ENCODE measurements at places on chromosomes 1 and 21.
A peak's percentile ranks its signal among the peaks of the same experiment; 100 is the strongest.

DNA sequence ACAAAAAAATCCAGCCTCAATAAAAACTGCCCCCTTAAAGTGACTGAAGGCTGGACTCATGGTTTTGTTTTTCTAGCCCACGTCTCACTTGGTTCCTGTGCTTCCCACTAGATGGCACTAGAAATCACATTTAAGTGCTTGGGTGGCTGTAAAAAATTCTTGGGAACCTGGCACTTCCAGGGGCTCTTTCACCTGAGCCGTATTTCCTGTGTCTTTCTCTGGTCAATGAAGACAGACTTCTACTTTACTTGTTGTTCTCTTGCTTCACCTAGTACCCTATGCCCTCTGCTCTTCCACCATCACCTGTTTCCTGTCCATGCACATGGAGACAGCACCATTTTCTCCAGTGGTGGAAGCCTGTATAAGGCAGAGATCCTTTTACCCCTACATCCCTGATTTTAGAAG, 20.0 kb downstream of the METTL13 start:
- DNase-seq: no peak

DNA sequence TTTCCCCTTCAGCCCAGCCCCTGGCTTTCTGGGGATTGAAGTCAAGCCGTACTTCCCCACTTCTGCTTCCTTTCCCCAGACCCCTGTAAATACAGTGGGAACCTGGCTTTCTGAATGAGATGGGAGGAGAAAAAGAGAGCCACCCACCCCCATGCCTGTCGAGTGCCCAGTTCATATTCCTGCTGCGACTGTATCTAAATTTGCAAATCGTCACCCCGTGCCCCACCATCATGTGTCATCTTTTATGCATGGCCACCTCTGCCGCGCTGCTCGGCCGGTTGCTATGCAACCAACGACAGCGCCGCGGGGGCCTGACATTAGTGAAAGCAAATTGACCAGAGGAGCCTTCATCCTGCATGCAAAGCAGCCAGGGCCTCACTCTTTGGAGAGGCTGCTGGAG, 143.0 kb downstream of the ELAVL4 start:
- DNase-seq: peak; percentile 15

- no peak for DNase-seq
These were observed 33.4 kb downstream of the DIPK1A start for GRCh38 chr1:92927870-92928269.

DNA sequence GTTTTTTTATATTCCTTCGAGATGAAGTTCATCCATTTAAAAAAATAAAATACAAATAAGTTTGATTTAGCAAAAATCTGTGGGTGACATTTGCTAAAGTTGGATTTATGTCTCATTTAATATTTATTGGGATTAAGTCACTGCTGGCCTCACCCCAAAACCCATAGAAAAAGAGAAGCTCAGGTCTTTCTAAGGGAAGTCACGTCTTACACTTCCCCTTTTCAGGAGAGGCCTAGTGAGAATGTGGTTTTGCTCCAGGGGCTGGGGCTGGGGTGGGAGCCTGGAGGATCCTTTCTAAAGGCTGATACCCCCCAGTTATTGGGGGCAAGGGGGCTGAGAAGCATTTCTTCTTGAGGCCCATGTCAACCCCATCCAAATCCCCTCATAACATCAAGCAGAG, 300.3 kb downstream of the DSCAM start:
- no peak for DNase-seq

GRCh38 chr1:41689139-41689538, 204.7 kb upstream of the EDN2 start:
- DNase-seq: no peak

- no peak for DNase-seq
These were observed 251.5 kb downstream of the GRIK3 start for GRCh38 chr1:36782785-36783184.

DNA sequence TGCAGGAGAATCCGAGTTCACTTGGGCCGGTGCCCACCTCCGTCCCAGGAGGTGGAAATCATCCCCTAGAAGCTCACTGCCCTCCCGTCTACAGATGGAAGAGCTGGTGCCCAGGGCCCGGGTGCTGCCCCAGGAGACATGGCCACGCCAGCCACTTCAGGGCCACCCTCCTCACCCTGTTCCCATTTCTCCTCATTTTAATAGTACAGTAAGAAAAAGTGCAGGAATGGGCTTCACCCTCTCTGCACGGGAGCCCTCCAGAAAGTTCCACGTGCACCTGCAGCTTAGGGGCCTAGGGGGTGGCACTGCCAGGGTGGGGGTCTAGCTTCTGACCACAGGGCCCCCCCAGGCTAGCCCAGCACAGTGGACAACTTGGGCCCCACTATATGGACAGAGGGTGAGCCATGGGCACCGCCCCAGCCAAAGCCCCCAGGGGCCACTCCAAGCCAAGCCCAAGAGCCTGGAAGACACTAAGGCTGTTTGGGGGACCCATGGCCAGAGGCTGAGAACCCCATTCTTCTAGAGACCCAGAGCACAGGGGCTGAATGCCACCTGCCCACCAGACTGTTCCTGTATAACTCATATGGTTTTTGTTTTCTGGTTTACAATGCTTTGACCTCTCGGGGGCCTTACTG, 3.4 kb upstream of the FTCD start:
- no peak for DNase-seq

- no peak for DNase-seq
These were observed 255.7 kb downstream of the GRIK1 start for GRCh38 chr21:29684106-29684505.

- DNase-seq: no peak
These were observed 91.6 kb downstream of the GLUL start for GRCh38 chr1:182299728-182300616.

- no peak for DNase-seq
These were observed 46.4 kb upstream of the RGS21 start for GRCh38 chr1:192270398-192270797.

DNA sequence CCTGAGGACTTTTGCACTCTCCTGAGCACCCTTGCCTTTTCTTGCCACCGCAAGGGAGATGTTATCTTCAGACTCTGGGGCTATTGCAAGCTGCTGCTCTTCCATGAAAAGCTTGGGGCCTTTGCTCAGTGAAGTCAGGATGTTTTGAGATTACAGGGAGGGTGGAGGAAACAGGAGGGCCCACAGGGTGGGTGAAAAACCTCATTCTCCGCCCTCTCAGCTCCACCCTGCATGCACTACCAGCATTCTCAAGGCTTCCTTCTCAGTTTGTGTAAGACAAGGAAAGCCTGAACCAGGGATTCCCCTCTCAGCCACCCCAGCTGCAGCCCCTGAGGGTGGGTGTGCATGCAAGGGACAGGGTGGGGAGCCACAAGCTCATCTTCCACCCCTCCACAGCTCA, 25.8 kb upstream of the ZNF648 start:
- DNase-seq: no peak

- no peak for DNase-seq
These were observed 27.2 kb downstream of the IGFN1 start for GRCh38 chr1:201217851-201218250.

GRCh38 chr1:119958223-119958622, 61.9 kb upstream of the ADAM30 start:
- DNase-seq: no peak

GRCh38 chr1:204128964-204129896, 22.6 kb downstream of the ETNK2 start:
- peak; percentile 46 for DNase-seq

DNA sequence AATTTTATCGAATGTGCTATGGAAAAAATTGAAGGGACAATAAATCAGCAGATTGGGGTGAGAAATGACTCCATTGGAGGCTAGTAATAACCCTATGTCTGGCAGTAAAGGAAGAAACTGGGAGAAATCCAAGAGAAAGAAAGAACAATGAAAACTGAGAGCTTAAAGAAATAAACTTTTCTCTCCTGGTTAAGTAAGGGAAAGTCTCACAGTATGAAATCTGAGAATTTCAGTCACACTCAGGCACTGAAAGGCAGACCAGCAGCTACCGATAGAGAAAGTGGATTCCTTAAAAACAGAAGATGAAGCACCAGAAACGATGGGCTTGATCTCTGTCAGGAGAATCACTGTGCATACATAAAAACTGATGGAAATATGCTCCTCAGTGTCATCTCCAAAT, 404.2 kb downstream of the PLPP3 start:
- no peak for DNase-seq

GRCh38 chr21:42550817-42551216, 37.2 kb downstream of the SLC37A1 start:
- no peak for DNase-seq

GRCh38 chr1:58251430-58252073, 295.0 kb downstream of the OMA1 start:
- DNase-seq: no peak

DNA sequence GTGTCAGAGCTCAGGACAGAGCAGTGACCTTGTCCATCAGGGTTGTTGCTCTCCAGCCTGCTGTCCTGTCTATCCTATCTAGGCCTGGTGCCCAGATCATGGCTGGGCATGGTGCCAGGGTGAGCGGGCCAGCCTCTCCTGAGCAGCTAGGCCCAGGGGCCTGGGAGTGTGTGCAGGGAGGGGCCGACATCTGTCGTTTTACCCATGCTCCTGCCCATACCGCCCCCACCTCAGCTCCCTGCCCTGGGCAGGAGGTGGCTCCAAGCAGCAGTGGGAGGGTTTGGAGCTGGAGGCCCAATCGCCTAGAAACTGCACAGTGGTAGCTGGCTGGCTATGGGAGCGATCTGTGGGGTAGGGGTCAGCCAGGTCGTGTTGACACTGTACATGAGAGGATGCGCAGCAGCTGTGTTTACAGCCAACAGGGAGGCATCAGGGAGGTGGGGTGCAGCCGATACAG, 6.5 kb downstream of the INSRR start:
- DNase-seq: peak; percentile 96

DNA sequence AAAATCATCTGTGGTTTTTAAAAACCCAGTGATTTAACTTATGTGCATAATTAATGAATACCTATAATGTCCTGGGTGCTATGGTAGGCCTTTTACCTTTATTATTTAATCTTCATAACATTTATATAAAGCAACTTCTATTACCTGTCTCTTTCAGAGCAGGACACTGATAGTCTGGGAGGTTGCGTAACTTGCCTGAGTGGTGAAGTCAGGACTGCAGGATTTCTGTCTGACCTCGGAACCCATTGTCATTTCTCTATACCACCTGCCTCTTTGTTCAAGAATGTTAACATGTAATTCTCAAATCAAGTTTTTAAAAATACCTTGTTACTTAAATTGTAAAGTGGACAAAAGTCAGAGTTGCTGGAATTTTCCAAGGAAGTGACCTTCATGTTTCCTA, 41.0 kb upstream of the BACH1 start:
- DNase-seq: no peak

GRCh38 chr1:12434174-12434573, 183.8 kb downstream of the DHRS3 start:
- DNase-seq: no peak

DNA sequence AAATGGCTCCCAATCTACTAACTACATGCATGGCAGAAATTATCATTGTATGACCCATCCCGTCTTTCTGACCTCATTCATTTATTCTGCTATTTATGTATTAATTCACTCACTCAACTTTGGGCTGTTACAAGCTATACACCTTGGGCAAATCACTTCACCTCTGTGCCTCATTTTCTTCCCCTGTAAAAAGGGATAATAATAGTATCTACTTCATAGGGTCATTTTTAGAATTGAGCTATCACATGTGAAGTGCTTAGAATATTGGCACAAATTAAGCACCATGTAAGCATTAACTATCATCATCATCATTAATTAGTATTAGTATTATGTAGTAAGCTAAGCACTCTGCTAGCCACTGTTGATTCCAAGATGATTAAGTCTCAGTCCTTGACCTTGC, 52.1 kb downstream of the NMNAT2 start:
- no peak for DNase-seq

- no peak for DNase-seq
These were observed 32.6 kb downstream of the CTBS start for GRCh38 chr1:84541679-84542078.

GRCh38 chr1:215888159-215888558, 321.1 kb downstream of the KCTD3 start:
- DNase-seq: no peak

DNA sequence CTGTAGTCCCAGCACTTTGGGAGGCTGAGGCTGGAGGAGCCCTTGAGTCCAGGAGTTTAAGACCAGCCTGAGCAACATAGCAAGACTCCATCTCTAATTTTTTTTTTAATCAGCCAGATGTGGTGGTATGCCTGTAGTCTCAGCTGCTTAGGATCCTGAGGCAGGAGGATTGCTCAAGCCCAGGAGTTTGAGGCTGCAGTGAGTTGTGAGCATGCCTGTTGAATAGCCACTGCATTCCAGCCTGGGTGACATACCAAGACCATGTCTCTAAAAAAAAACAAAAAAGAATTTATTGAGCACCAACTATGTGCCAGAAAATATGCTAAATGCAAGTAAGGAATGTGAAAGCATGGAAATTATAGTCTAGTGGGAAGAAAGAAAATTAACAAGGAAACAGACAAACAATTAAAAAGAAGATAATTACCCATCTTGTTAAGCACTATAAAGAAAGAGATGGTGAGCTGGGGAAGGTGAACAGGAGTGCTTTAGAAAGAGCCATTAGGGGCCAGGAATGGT, 104.0 kb upstream of the ZNF678 start:
- no peak for DNase-seq

GRCh38 chr1:94329986-94330385, 88.2 kb upstream of the ABCD3 start:
- no peak for DNase-seq

DNA sequence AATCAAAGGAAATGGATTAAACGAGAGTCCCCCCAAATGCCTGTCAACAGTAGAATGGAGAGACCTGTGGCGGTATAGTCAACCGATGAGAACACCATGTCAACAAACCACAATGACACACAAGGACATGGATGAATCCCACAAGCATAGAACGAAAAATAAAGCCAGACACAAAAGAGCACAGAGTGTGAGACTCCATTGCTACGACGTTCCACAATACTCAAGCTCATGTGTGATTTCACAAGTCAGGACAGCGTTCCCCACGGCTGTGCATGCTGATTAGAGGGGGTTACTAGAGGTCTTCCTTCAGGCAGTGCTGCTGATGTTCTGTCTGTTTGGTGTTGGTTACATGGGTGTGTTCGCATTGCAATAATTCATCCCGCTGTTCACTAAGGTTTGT, 5.8 kb upstream of the PLA2G2D start:
- no peak for DNase-seq

GRCh38 chr1:93723733-93724270, 42.2 kb upstream of the BCAR3 start:
- peak; percentile 19 for DNase-seq

DNA sequence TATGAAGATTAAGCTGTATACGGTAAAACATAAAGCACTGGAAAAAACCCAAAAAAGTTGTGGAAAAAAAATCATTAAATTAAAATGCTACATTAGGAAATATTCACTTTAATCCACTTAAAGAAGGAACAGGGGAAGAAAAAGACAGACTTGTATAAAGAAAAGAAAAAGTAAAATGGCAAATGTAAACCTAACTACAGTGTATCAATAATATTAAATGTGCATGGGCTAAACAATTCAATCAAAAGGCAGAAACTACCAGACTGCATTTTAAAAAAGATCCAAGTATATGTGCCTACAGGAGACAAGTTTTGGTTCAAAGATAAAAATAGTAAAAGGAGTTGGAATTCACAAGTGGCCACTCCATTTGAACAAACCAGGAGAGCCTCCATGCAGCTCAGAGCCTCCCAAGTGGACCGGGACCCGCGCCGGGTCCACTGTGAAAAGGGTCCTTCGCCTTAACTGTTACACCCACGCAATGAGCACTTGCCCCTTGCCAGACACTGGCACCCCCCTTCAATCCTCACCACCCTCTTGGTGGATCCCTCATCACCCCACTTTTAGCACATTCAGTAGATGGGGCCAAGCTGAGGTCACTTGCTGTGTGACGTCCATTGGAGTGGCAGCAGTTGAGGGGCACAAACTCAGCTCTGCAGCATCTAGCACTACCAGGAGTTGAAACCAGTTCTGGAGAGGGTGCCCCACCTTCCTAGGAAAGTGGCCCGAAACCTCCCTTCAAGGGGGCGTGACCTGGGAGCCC, 898 bp downstream of the C1orf174 start:
- no peak for DNase-seq
